ENCODE measurements at places on chromosomes 5 and 9.

GRCh38 chr9:135848341-135849047 is 58.9 kb downstream of the CAMSAP1 start:
- no peak for DNase-seq

GRCh38 chr5:168874713-168875380 is 295.7 kb upstream of the PANK3 start:
- DNase-seq, result no peak

GRCh38 chr9:18037981-18038380 is 436.0 kb upstream of the ADAMTSL1 start:
- no peak for DNase-seq

GRCh38 chr9:25177858-25178257 is 500.4 kb downstream of the TUSC1 start:
- no peak for DNase-seq

DNA sequence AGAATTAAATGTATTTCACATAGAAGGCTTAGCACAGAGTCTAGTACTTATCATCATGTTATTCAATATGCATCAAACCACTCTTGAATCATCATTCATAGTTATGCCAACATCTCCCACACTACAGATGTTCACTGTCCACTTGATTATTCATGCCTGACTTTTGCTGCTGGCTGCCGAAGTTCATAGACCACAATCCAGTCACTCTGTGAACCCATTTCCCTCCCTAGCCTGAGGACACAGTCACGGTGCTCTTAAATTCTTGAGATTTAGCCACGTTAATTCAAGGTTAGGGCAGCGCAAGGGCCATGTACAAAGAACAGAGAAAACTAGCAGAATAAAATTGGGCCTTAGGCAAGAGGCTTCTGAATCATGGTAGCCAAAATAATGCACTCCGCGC is 32.4 kb downstream of the ABCA1 start:
- DNase-seq, result no peak

- no peak for DNase-seq
Measured at GRCh38 chr5:137142764-137143605, 356.1 kb downstream of the SPOCK1 start.

DNA sequence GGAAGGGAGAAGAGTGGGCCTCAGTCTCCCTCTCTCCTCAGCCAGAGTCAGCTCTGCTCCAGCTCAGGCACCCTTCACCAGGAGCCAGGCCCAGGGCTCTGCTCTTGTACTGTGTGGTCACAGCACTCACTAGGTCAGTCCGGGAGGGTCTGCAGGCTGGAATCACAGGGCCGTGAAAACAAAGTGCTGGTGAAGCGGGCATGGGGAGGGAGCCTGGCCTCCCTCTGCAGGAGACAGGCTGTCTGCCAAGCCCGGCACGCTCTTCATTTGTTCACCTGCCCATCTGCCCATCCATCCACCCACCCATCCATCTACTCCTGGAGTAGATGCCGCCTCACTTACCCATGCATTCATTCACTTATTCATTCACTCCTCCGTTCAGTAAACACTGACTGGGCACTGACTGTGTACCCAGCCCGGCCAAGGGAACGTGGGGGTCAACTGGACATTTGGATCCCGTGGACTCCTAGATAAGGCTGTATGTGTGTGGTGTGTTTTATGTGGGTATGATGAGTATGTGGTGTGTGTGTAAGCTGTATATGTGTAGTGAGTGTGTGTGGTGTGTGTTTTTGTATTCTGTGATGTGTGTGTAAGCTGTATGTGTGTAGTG is 3.6 kb downstream of the SPAAR start:
- no peak for DNase-seq
